ENCODE measurements at places on chromosomes 1 and 21.

- no peak for DNase-seq
Measured at GRCh38 chr1:184480736-184481135, 93.9 kb downstream of the C1orf21 start.

DNA sequence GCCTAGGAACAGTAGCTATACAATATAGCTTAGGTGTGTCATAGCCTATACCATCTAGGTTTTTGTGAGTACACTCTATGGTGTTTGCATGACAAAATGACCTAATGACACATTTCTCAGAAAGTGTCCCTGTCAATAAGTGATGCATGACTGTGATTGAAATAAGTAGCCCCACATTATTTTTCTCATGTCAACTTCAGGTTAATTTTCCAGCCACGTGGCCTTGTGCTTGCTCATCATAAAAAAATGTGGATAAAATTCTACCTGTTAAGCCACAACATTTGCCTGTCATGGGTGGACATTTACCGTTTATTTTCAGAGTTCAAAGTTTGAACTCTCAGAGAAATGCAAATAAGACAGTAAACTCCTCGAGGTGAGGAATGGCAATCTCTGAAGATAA is 5.5 kb downstream of the DISC1 start:
- DNase-seq: no peak

- DNase-seq: no peak
Measured at GRCh38 chr1:40796939-40797667, 13.5 kb downstream of the KCNQ4 start.

DNA sequence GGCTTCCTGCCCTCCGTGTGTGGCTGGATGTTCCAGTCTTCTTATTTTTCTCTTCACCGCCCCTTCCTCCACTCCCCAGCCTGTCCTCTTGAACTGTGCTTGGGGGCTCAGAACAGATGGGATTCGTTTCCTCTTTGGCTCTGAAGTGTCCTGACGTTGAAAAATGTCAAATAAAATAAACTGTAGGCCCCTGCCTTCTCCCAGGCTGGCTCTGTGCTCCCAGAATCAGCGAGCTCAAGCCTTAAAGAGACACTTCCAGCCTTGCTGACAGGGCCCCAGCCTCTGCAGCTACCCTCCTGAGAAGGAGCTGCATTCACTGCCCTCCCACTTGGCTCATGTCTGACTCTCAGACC is 104.2 kb upstream of the IPO9 start:
- DNase-seq: no peak

GRCh38 chr1:18166929-18167328 is 59.3 kb downstream of the IGSF21 start:
- DNase-seq: no peak

GRCh38 chr21:46066591-46067331 is 31.2 kb upstream of the COL6A2 start:
- peak; percentile 81 for DNase-seq

DNA sequence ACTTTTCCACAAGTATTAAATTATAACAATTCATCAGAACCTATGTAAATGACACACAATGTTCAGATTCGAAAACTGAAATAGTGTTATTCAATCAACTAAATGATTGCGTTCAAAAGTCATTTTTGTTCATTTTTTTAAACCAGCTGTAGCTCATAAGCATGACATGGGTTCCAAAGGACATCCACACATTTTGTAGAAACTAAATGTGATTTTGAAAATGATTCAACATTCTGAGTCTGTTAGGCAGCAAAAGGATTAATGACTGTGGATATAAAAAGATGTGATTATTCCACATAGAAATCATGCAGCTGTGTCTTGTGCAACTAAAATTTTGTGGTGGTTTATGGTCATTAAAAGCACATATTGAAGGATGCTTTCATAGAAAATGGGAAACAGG is 204.5 kb downstream of the BRINP3 start:
- no peak for DNase-seq

DNA sequence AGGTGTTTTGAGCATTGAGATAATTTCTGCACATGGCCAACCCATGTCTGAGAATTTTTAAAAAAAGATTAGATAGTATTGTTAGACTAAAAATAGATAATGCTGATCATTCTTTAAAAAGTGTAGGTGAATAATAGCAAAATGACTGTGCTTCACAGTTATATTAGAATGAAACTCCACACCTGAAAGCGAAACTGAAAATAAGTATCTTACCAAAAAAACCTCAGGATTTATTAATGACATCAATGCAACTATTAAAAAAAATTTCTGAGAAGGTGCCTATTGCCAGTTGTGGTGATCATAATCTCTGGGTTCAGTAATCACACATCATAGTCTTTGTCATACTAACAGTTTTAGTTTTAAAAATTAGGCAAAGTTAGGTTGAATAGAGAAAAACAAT is 36.5 kb downstream of the PLA2G4A start:
- no peak for DNase-seq

DNA sequence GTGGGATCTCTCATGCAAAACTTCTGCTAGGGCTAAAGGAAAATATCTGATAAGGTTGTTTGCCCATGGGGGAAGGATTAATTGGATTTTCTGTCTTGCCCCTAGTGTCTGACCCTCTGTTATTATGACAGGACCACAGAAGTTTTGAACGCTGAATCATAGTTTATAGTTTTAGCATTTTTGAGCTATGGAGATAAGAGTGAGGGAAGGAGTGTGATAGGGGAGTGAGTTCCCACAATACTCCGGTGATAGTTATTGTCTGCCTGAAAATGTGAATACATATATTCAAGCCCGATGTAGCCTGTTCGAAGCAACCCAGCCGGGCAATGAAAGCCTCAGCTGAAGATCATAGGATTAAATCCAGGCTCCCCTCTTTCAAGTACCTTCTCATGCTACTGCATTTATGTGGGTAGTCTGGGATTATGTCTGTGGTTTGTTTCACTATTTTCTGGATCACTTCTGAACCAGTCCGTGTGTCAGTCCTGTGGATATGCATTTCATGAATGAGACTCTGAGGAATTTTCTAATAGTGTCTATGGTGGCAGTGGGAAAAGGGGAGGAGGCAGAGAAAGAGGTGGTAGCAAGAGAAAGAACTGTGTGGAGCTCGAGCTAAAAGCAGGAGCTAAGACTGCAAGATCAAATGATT is 258.7 kb downstream of the DISC1 start:
- no peak for DNase-seq

DNA sequence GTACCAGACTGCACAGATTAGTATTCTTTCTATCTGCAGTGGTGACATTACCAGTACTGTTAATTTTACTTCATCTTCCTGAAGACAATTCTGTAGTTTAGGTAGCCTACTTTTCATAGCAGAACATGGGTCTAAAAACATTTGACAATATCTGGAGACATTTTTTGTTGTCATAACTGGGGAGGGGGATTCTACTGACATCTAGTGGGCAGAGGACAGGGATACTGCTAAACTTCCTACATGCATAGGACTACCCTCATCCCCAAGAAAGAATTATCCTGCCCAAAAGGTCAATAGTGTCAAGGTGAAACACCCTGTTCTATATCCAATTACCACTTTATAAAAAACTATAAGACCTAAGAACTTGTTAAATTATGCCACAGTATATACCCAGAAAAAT is 3.4 kb upstream of the ARHGAP29 start:
- peak; percentile 17 for DNase-seq

GRCh38 chr1:37746806-37747205 is 18.1 kb downstream of the EPHA10 start:
- no peak for DNase-seq

- no peak for DNase-seq
Measured at GRCh38 chr1:218380125-218380977, 35.2 kb downstream of the TGFB2 start.

DNA sequence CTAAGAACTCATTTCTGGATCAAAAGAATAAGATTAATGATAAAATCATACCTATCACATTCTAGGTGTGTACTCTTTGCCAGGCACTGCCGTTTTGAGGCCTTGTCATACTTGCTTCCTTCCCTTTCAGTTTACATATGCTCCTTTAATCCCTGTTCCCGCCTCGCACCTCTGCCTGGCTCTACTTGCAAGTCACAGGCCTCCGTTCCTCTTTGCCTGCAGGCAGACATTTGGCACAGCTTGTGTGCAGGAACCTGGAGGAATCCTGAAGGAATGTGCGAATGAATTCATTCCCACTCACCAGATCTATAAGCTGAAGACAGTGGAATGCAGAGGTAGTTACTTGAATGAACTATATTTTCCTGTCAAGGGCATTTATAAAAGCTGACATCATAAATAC is 13.8 kb downstream of the WLS start:
- DNase-seq: no peak

DNA sequence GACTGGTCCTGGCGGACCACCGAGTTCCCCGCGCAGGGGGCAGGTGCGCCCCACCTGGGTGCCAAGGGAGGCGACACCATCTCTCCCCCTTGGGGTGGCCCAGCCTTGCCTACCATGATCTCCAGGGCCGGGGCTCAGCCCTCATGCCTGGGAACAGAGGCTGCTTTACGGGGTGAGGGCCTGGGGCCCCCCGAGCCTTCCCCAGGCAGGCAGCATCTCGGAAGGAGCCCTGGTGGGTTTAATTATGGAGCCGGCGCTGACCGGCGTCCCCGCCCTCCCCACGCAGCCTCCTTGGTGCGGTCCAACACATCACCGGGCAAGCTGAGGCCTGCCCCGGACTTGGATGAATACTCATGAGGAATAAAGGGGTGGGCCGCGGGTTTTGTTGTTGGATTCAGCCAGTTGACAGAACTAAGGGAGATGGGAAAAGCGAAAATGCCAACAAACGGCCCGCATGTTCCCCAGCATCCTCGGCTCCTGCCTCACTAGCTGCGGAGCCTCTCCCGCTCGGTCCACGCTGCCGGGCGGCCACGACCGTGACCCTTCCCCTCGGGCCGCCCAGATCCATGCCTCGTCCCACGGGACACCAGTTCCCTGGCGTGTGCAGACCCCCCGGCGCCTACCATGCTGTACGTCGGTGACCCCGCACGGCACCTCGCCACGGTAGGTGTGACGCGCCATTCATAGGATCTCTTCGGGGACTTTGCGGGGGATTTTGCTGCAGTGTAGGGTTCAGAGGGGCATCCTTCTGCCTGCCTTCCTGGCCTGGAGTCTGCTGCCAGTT is 38.2 kb downstream of the TP73 start:
- DNase-seq: no peak

- no peak for DNase-seq
Measured at GRCh38 chr1:52928015-52928404, 934 bp downstream of the SCP2 start.

DNA sequence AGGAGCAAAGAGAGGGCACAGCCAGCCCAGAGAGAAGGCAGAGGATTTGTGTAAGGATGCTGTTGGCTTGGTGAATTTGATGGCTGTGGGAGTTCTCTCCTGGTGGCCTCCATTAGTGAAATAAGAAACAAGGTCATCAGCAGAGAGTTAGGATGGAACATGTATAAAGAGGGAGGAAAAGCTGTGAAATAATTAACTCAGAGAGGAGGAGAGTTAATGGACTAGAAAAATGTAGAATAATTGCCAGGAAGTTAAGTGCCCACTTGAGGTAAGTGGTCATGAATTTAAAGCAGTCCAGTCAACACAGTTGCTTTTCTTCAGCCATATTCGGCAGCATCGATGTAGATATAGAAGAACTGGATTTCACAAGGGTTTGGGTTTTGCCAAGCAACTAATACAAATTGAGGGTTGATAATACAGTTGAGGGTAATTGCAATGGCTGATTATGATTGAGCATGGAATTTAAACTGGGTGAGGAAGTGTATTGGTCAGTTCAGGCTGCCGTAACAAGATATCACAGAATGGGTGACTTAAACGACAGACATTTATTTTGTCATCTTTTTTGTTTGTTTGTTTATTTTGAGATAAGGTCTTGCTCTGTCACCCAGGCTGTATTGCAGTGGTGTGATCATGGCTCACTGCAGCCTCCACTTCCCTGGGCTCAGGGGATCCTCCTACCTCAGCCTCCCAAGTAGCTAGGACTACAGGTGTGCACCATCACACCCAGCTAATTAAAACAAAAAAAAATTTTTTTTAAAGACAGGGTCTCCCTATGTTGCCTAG is 31.7 kb upstream of the KLF17 start:
- DNase-seq: no peak

- no peak for DNase-seq
Measured at GRCh38 chr1:241172486-241172885, 184.5 kb downstream of the RGS7 start.

GRCh38 chr1:14339288-14339687 is 259.2 kb upstream of the KAZN start:
- no peak for DNase-seq

DNA sequence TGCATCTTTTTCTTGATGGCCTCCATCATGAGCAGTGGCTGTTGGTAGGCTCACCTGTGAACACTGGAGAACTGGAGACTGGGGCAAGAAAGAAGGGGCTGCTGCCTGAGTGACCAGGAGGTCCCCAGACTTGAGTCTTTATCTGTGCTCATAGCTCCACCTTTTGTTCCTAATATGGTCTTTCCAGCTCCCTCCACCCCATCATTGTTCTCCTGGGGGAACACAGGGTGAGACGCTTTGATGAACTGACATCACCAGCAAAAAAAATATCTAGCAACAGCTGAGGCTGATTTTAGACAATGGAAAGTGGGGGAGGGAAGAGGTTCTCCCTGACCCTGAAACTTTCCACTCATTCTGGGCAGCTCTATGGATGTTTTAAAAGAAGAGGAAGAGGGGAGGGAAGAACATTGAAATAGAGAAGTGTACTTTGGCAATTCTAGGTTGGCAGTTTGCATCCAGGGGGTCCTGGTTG is at the start of gene TPM3:
TSS of gene TPM3 (minus strand) at position 111 of the 472 bp plus-strand sequence. CDS start at position 29, 82 bp downstream.
- DNase-seq: peak; percentile 34

- DNase-seq: no peak
Measured at GRCh38 chr1:246302251-246302625, 204.8 kb downstream of the SMYD3 start.

GRCh38 chr1:161173711-161174110 is 3.6 kb downstream of the B4GALT3 start:
- no peak for DNase-seq

- DNase-seq: no peak
Measured at GRCh38 chr1:31796707-31797106, 19.1 kb downstream of the SPOCD1 start.

DNA sequence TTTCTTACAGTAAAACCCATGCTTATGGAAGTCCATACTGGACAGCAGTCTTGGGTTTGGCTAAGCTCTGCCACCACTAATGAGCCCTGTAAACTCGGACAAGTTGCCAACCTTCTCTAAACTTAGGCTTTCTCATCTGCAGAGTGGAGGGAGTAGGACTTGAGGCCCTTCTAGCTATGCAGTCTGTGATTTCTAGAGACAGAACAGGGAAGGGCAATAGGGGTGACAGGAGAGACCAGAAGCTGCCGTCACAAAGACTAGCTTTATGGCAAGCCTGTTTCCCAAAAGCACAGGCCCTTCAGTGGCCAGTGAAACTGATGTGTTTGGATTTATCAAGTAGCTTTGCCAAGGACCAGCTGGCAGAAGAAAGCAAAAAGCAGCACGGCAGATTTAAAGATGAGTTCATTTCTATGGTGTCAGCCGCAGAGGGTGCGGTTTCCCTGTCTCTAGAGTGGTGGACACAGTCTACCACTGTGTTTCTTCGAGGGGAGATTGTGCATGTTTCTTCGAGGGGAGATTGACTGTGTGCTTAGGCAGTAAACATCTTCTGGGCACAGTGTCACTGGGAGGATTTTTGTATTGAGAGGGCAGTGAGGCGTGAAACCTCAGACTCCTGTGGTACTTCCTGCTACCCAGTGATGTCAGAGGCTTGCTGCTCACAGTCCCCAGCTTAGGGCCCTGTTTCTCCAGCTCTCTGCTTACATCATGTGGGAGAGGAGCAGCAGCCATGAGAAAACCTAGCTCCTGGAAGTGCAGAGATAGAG is 119.0 kb downstream of the ROR1 start:
- DNase-seq: no peak

Measured in hematopoietic multipotent progenitor cell treated with erythropoietin and hydrocortisone succinate and interleukin-3 and kit ligand, for 6 days (in vitro differentiated cells).